ENCODE measurements at places on chromosomes 5 and 9.

DNA sequence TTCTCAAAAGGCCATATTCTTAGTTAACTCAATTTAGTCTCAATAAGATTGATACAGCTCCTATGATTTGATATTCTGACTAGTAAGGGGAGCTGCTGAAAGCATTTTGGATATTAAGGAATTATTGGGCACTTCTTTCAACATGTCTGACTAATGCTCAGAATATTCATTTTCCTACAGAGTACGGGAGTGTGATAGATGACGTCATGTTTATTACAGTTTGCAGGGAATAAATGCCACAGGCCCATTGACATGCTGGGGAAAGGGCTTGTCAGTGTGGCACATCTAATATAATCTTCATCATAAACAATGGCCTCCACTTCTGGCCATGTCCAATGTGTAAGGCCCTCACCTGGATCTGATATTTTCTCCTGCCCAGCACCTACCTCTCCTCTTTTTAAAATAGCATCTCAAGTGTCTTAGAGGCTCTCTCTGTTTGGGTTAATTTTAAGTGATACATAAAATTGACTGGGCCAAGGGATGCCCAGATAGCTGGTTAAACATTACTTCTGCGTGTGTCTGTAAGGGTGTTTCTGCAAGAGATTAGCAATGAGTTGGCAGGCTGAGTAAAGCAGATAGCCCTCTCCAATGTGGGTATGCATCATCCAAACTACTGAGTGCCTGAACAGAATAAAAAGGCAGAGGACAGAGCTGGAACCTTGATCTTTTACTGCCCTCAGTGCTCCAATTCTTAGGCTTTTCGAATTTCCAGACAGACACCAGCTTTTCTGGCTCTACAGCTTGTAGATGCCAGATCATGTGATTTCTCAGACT lies 99.3 kb downstream of the SLC24A2 start:
- DNase-seq: no peak

- DNase-seq: no peak
These were observed 847.5 kb downstream of the TLE1 start for GRCh38 chr9:80841888-80842287.

DNA sequence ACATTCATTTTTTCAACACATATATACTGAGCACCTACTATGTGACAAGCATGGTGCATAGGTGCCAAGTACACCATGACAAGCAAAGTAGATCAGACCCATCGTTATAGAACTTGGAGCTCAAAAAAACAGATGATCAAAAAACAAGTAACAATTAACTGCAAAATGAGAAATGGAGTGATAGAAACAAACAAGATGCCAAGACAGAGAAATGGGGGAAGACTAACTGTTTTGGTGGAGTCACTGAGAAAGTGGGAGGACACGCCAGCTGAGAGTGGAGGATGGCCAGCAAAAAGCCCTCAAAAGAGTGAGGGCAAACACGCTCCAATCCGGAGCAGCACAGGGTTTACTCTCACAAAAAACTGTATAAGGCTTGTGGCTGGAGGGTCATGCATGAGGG lies 50.6 kb downstream of the TTC39B start:
- DNase-seq: no peak

DNA sequence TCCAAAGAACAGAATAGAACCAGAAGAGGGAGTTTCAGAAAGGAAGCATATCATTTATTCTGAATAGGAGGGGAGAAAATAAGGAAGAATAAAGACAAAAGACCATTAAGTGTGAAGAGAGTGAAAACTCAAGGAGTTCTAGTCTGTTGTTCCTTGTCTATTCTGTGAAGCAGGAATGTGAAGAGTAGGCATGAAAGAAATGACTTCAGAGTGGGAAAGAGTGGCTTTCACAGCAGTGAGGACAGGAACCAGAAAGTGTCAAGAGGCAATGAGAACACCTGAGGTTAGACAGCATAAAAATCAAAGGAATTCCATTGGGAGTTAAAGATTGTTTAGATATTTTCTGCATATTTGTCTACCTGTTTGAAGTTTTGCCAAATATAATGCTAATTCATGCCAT lies 768.8 kb upstream of the GRAMD2B start:
- DNase-seq: no peak

DNA sequence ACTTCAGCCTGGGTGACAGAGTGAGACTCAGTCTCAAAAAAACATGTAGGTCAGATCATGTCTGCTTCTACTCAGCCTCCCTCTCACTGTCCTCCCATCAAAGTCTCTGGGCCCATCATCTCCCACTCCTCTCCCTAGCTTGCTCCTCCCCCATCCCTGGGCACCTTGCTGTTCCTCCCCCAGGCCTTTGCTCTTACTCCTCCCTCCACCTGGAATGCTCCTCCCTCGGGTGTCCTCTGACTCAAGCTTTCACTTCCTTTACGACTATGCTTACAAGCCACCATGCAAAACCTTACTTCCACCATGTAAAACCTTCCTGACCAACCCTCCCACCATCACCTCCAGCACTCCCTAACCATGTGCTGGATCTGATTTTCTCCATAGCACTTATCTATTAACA lies 51.5 kb downstream of the MTMR12 start:
- no peak for DNase-seq

DNA sequence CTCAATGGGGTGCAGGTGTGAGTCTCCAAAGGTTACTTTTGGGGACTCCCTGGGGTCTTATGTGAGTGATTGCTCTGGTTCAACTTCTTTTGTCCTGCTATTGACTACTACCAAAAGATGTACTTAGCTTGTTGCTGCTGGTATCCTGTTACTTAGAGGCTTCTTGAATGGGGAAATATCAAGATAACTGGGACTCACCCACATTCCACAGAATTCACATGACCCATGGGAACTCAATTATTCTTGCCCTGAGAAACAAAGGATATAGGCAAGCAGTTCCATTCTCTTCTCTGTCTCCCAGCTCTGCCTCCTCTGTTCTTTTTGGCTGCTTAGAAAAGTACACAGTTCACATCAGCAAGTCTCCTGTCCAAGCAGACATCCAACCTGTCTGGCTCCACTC lies 105.9 kb downstream of the UNC13B start:
- DNase-seq: no peak

DNA sequence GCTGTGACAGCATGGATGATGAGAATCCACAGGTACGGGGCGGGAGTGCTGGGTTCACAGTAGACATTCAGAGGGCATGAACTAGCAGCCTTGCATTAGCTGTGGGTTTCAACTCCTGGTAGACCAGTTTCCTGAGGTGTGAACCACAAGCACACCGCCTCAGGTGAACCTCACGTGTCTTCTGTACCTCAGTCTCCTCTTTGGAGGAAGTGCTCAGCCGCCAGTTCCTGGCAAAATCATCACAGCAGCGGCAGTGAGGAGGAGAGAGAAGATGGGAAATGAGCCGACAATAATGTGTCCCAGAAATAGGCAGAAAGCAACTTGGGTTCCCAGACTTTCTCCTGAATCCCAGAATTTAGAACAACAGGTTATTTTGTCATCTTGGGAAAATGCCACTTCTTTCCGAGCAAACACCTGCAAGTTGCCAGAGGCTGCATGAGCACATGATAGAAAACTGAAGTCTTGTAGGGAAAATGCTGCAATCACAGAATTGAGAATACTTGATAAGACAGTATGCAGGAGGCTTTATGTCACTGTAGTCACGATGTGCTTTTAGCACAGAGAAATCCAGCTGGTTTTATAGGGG lies 258.5 kb downstream of the AOPEP start:
- no peak for DNase-seq
